ENCODE measurements at places on chromosomes 3 and 15.
A peak's percentile ranks its signal among the peaks of the same experiment; 100 is the strongest.

DNA sequence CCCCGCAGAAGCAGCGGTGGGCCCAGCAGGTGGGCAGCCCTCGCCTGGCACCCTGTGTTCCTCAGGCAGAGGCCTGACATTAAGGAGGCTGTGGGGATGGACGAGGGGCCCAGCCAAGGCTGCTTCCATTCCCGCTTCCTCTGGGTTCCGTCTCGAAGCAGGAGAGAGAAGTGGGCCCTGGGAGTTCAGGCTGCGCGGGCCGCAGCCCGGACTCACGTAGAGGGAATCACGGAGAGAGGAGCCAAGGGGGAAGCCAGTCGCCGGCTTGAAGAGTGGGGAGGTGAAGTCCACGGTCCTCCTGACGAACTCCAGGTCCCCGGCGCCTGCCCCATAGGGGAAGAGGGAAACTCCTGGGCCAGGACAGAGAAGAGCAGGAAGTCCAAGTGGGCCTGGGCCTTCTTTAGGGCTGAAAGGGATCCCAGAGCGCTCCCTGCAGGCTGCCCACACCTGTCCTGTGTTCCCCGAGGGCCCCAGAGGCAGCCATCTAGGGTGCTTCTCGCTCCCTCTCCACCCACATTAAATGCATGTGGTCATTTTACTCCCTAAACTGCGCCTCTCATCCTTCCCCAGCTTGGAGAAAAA is 37.7 kb downstream of the MUC4 start:
- no peak for DNase-seq

DNA sequence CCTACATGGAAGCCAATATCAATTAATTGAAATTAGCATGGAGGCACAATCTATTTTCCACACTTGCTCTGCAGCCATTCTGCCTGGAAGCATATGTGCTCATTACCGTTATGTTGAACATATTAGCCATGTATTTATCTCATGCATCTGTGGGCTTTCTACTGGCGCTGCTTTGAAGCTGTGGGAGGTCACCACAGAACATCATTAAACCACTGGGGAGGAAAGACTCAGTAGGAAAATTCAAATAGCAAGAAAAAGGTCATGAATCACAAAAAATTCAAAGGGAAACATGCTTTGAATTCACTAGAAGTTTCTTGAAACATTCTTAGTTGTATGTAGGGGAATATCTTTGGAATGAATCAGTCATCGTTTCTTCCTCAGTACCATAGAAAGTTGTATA is 652.5 kb downstream of the EDEM1 start:
- DNase-seq = no peak

DNA sequence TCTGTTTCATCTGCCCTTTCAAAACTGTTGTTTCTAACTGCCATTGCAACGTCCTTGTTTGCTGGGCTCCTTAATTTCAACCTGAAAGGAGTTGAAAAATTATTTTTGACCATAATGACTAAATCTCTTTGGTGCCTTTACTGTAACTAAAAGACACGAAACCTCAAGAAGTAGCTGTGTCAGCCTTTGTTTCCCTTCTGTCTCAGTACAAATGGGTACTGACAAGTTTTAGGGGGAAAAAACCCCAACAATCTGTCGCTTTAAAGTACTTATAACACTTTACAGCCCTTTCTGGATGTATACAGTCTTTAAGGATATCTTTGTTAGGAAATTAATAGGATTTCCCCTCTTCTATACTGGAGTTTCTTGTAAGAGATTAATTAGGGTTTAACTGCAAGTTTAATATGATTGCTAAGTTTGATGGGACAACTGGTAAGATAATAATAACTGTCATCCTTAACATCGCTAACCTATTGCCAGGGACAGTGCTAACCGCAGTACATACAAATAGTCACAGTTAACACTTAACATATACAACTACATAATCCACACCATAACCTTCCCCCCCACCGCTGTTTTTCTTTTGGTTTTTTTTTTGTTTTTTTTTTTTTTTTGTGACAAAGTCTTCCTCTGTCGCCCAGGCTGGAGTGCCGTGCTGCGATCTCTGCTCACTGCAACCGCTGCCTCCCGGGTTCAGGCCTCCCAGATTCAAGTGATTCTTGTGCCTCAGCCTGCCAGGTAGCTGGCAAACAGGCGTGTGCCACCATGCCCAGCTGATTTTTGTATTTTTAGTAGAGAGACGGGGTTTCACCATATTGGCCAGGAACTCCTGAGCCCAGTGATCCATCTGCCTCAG is 1.7 kb downstream of the GXYLT2 start:
- no peak for DNase-seq

DNA sequence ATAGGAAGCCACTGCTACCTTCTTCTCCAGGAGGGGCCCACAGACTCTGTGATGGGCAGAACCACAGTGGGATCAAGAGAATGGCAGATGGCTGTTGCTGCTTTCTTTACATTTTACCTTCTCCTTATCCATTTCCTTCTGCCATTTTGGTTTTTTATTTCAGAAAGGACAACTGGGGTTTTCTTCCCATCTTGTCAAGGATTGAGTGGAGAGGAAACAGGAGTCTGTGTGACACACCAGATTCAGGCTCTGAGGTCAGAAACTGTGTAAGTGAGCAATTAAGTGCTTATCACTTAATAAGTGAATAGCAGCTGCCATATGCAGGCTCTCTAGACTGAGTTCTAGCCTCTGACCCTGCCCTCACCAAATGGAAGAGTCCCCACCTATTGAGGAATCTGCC is 47.3 kb downstream of the ITGB5 start:
- no peak for DNase-seq

DNA sequence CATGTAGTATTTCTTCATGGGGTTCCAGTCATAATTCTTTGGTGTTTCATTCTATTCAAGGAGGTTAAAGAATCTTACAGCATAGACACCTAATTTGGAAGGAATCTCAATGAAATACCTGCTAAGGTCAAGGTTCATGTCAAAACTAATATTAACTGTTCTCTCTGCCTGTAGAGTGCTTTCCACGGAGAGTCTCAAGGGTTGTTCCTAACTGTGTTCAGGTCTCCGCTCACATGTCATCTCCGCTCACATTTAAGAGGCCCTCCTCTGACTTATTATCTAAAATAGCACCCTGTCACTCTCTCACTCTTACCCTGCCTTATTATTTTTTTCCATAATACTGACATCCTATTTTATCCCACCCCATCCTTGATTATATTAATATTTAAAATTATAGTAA is 239.9 kb downstream of the RBMS3 start:
- DNase-seq = no peak

DNA sequence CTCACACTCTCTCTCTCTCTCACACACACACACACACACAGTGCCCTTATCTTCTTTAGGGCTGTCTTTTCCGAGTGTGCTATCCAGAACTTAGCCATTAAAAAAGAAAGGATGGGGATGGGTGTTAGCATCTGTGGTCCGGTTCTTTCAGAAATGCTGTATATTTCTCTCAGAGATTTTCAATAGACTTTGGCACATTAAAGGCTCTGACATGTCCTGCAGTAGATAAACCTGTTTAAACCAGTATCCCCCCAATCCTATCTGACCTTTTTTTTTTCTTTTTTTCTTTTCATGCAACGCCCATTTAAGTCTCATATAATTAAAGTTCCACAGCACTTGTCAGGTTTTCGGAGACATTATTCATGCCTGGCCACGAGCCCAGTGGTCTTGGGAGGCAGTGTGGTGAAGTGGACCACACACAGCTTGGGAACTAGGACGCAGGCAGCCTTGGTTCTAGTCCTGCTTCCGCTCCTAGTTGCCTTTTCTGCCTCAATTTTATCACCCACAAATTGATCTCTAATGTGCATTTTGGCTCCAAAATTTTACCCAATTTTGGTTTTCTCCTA is 13.3 kb downstream of the CAV3 start:
- DNase-seq = no peak

DNA sequence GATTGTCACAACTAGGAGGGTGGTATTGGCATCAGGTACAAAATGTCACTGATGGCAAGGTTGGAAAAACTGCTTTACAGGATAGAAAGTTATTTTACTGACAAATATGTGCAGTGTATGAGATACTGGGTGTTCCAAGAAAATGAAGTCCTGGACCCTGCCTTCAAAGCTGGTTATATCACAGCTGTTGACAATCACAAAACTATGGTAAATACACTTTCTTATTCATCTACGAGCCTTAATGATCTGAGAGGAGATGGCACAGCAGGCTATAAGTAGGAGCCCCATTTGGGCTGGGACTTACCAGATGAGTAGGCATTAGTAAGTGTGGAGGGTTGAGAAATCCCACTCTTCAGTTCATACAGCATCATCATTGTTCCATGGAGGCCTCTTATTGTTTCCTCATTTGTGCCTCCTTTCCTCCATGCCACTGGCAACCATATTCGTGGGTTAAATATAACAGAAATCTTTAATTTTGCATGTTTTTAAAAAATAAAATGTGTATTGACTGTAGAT is 66.9 kb downstream of the CMTM8 start:
- no peak for DNase-seq

GRCh38 chr3:24899373-24899772 is 404.7 kb upstream of the THRB start:
- DNase-seq = no peak

DNA sequence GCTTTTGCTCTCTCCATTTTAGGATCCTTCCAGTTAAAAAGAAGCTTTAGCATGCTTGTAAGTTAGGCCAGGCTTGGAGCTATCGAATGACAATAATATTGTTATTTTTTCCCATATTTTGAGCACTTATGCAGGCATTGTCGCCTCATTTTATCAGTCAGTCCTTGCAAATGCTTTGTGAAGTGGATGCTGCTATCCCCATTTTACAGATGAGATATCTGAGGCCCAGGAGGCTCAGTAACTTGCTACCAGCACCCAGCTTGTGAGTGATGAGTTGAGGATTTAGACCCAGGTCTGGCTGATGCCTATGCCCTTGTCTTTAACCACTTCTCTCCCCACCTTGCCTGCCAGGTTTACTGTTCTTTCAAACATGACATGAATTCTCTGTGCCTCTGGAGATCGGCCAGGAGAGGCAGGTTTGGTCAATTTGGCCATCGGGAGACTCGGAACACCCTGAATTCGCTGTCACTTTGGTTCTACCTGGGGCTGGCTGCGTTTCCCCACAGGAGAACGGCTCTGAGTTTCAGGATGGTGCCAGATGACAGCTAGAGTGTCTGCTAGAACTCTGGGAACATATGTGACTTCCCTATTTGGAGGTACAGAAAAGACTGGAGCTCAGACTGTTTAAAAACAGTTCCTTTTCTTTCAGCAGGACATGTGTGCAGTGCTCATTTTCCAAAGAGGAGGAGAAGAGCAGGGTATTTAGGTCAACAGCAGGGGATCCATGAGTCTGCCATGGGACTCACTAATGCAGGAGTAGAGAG is 25.5 kb upstream of the ZNF710 start:
- DNase-seq = no peak

- DNase-seq = no peak
These were observed 67.2 kb downstream of the WDR76 start for GRCh38 chr15:43893956-43894355.

GRCh38 chr15:73990250-73991005 is 1.7 kb downstream of the STOML1 start:
- DNase-seq = no peak

- DNase-seq = no peak
These were observed 61.5 kb upstream of the GRM7 start for GRCh38 chr3:6799264-6799915.

GRCh38 chr3:196341137-196341536 is 2.9 kb upstream of the TM4SF19 start:
- DNase-seq = no peak

GRCh38 chr3:110814170-110815007 is 257.2 kb upstream of the NECTIN3 start:
- peak; percentile 0 for DNase-seq

- DNase-seq = peak; percentile 55
These were observed 17.8 kb downstream of the SMAD3 start for GRCh38 chr15:67083135-67083762.

- no peak for DNase-seq
These were observed 232.4 kb upstream of the WNT5A start for GRCh38 chr3:55719508-55719907.

DNA sequence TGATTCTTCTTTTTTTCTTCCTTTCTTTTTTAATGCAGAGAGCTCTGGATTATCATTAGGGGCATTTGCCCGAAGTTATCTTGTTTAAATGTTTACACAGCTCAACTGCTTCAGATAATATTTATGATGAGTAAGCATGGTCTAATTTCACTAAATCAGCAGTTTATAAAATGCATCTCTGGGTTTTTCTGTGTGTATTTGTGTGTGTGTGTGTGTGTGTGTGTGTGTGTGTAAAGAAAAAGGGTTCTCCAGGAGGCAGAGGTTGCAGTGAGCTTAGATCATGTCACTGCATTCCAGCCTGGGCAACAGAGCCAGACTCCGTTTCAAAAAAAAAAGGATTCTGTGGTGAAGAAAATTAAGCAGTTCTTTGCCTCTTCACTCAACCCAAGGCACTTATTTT is 25.9 kb upstream of the TNFSF10 start:
- DNase-seq = no peak

DNA sequence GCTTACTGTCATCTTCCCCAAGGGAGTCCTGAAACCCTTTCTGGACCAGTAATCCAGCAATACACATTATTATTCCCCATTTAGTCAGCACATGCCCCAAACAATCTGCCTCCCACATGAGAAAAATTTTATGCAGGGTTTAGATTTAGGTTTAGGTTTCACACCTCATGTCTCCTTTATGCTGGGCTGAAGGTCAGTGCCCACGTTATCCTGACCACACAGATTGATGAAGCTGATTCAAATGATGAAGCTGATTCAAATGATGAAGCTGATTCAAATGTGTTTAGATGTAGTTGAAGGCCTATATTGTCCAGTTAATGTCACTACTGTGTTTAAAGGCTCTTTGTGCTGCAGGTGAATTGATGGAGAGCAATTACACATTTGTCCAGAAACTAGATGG is 18.1 kb upstream of the ZBED2 start:
- DNase-seq = no peak

GRCh38 chr3:169227911-169228310 is 435.6 kb downstream of the MECOM start:
- peak; percentile 16 for DNase-seq

All from GM06990 (cell line).